ENCODE measurements at places on chromosomes 11 and 22.

GRCh38 chr11:125074511-125075241 lies 11.6 kb downstream of the SLC37A2 start:
- DNase-seq = no peak

DNA sequence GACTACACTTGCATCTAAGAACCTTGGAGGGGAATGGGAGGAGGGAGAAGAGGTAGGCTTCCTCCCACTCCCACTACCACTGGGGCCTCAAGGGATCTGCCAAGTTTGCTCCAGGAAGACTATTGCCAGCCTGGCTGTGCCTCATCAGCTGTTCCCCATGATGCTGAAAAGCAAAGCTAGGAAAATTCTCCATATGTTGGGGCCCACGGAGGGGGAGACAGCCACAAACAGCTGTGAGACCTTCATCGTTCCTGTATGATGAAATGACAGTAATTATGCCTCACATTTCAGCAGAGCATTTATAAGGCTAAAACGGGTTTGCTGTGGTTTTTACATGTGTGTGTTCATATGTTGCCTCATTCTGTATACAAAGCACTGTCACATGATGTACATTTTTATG lies 6.7 kb downstream of the DSCAML1 start:
- DNase-seq = no peak

- DNase-seq = no peak
Observed at GRCh38 chr11:73496134-73496533, 101.8 kb downstream of the FAM168A start.

DNA sequence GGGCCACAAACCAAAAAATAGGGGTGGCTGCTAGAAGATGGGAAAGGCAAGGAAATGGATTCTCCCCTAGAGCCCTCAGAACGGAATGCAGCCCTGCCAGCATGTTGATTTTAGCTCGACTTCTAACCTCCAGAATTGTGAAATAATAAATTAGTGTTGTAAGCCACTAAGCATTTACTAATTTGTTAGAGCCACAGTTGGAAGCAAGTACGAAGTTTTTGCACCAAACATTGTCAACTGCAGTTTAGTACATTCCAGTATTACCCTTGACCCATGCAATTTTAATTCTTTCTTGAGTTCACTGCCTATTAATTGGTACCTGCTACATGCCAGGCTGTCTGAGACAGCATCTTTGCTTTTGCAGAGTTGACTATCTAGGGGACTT lies 32.2 kb downstream of the PARVA start:
- DNase-seq = no peak

DNA sequence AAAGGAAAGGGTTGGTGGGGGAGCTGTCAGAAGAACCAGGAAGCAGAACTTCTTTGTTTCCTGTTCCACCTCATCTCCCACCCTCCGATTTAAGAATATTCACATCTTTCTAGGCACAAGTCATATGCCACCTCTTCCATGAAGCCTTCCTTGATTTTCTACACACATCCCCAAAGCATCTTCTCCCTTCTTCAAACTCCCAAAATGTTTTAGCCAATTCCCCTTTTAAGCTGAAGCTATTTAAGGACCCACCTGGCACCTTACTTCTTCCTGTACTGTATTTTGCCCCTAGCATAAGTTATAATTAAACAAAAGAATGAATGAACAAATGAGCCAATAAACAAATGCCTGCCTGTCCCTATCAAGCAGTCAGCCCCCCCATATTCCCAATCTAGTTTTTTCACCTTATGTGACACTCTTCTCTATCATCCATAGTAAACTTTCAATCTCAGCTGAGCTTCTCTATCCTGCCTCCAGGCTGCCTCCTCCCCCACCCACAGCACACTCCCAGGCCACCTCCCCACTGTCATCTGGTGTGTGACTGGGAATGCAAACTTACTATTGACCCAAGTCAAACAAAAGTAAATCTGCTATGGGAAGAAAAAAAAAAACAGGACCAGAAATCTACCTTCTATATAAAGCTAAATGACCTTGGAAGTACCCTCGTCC lies 3.9 kb downstream of the TNKS1BP1 start:
- no peak for DNase-seq

GRCh38 chr22:30856741-30857502 lies 111.7 kb downstream of the MORC2 start:
- no peak for DNase-seq

DNA sequence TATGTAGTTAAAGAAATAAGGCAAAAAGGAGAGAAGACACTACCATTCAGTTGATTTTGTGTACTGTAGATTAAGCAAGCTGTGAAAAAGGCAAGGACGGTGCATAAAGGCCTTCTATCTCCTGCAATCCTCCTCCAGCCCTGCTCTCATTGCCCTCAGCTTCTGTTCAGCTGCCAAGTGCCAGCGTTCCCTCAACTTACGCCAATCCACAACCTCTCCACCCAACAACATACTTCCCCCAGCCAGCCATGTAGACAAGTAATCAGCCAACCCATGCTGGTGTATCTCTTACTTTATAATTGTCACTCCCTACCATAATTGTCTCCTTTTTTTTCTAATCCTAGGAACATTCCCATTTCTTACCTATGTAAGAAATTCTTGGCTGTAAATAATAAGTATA lies 30.1 kb upstream of the ANO5 start:
- no peak for DNase-seq

GRCh38 chr11:67405196-67405567 lies 1.3 kb downstream of the TBC1D10C start:
- no peak for DNase-seq

GRCh38 chr22:45303181-45303580 lies 6.6 kb upstream of the FAM118A start:
- DNase-seq = no peak

- DNase-seq = no peak
Observed at GRCh38 chr11:122138744-122139594, 23.0 kb upstream of the BLID start.

DNA sequence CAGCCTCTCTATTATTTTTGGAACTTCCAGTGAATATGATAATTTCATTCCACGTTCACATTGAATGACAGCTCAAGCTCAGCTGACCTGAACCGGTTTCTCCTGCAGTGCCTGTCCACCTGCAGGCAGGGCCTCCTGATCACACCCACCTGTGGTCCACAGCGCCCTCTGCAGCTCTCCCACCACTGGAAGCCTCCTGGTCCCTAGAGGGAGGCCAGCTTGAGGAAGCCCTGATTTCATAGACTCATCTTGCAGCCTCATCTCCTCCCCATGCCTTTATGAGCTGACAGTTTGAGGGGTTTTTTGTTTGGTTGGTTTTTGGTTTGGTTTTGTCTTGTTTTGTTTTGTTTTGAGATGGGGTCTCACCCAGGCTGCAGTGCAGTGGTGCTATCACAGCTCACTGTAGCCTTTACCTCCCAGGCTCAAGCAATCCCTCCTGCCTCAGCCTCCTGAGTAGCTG lies 29.9 kb upstream of the MALAT1 start:
- DNase-seq = no peak

DNA sequence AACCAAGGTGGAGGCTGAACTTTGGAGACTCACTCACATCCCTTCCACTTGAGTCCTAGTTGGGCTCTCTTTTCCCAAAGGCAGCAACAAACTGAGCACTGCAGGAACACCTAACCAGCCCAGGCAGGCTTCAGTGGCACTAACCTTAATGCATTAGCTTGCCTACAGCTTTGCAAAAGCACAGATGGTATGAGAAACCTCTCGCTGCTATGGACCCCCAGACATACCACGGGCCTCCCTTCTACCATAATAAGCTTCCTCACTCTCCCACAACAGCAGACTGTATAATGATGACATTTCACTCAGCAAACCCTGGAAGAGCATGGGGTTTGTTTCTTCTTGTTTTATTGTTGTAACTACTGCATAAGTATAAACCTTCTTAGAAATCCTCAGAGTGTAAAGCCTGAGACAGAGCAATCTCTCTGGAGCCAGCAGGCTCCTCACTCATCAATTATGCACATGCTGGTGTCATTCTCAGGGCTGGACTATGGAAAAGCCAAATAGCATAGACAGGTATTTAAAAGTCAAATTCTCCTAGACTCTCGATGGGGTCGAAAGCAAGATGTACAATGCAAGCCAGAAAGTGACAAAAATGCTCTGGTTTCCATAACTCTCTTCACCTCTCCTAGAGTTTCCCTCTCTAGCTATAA lies 167.6 kb downstream of the NXPE2 start:
- DNase-seq = no peak

- DNase-seq = no peak
Observed at GRCh38 chr22:48088926-48089536, 1326.6 kb downstream of the TBC1D22A start.

DNA sequence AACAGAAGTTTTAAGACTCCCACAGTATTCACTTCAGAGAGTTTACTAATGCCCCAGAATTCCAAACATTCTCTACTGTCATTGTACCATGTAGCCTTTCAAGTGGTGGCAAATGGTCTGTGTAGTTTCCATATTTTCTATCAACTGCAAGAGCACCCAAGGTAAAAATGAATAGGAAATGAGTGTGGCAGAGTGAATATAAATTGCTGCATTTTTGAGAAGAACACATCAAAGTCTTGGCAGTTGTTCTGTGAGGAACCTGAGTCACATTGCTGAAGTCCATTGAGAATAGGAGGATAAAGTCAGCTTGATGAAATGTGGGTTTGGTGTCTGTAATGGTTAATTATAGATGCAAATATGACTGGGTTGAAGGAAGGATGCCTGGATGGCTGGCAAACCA lies 193.6 kb downstream of the AASDHPPT start:
- DNase-seq = no peak

DNA sequence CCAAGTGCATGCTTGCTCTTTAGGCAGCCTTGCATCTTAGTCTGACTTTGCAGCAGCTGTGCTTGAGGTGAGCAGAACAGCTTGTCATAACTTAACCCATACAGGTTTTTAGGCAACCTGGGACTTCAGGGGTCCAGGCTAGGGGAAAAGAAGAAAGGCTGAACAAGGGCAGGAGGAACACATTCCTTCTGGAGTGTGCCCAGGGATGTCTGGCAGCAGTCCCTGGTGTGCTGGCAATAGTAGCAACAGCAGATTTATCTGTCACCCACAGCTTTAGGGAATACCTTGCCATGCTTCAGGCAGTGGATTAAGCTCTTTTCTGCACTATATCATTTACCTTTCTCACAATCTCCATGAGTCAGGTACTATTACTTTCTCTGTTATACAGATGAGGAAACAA lies 513.0 kb downstream of the RAB38 start:
- DNase-seq = no peak

DNA sequence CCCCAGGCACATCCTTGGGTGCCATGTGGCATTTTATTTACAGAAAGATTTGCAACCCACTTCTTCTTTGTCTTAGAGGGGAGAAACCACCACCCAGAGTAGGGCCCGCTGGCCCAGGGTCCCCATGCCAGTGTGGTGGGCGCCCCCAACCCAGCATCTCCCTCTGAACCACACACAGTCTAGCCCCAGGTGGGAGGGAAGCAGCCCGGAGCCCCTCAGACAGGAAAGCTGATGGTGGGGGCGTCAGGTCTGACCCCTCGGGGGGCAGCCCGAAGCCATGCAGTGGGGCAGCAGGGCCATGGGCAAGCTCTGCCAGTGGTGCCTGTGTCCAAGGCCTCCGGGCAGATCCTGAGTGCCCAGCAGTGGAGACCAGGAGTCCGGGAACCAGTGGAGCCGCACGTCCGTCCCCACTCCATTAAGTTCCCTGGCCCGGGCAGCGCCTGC lies 11.7 kb downstream of the TRPM5 start:
- no peak for DNase-seq

- no peak for DNase-seq
Observed at GRCh38 chr11:68303982-68304780, 8.2 kb upstream of the LRP5 start.

DNA sequence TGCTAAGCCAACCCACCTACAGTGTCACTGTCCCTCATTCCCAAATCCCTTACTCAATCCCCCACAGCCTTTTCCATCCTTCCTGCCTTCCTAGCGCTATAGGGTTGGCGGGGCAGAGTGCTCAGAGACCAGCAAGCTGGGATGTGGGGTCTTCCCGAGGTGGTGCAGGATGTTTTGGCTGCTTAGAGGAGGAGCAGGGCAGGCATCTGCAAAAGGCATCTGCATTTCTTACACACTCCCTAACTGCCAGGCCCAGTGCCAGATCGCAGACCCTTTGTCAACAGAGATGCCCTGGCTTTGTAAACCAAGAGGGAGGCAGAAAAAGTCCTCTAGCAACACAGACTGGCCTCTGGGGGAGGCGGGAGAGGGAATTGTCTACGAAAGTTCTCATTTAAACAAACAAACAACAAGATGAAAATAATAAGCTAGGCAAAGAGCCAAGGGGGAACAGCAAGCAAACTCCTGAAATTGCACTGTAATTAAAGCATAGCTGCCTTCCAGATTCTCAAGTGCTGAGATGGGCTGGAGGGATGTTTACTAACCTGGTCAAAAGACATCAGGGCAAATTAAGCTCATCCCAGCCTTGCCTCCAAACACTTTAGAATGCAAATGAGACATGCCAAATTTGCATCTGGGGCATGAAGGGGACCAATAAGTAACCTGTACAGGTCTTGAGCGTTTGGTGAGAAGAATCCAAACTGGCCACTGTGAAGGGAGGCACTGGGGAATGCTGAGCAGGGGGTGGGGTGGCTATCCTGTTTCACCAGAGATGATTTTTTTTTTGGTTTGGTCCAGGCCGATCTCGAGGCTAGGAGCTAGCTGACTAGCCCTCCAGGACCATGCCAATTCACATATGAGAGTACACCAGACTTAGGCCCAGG lies 38.1 kb upstream of the ADA2 start:
- no peak for DNase-seq

GRCh38 chr11:2310073-2310785 lies 8.4 kb downstream of the TSPAN32 start:
- DNase-seq = no peak

- DNase-seq = no peak
Observed at GRCh38 chr11:16793511-16793910, 55.1 kb downstream of the C11orf58 start.

- no peak for DNase-seq
Observed at GRCh38 chr11:130647371-130647770, 198.9 kb downstream of the ADAMTS15 start.

DNA sequence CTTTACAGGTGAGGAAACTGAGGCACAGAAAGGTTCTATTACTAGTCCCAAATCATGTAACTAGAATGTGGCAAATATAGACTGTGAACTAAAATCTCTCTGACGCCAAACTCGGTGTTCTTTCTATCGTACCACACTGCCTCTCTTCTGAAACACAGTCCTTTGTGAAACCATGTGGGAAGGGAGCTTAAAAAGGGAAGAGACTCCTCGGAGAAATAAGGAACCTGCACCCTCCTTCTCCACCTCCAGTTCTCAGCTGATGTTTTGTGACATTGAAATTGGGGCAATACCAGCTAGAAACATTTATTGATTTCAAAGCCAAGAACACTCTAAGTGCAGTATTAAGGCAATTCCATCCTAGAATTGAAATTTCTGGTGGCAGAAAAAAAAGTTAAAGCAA lies 76.4 kb upstream of the DRD2 start:
- no peak for DNase-seq

- DNase-seq = no peak
Observed at GRCh38 chr11:66160709-66161108, 90.6 kb downstream of the PACS1 start.

DNA sequence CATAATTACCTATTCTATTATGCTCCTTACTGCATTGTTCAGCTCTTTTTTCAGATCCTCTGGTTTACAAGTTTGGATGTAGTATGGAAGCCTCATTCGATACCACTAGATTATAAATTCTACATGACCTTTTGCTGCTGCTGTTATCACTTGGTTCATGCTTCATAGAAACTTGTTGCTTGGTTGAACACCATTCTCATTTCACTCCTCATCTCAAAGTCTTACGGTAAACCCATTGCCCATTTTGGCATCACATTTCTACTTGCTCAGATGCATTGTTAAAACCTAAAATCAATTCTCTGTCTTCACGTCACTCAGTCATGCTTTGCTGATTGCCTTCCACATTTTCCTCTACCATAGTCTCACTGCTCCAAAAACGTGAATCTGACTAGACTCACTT lies 155.5 kb upstream of the DDI1 start:
- DNase-seq = no peak

GRCh38 chr11:96643173-96643572 lies 253.4 kb downstream of the JRKL start:
- DNase-seq = no peak
